Stimulated activated CD8-positive, alpha-beta memory T cell treated with anti-CD3 and anti-CD28 coated beads, Interleukin-7, amount 100 ng/mL, for 1 hour (primary cell): ENCODE measurements at places on chromosomes 2 and 18.

- no peak for DNase-seq
Observed at GRCh38 chr2:223416815-223417610, 185.1 kb downstream of the SCG2 start.

DNA sequence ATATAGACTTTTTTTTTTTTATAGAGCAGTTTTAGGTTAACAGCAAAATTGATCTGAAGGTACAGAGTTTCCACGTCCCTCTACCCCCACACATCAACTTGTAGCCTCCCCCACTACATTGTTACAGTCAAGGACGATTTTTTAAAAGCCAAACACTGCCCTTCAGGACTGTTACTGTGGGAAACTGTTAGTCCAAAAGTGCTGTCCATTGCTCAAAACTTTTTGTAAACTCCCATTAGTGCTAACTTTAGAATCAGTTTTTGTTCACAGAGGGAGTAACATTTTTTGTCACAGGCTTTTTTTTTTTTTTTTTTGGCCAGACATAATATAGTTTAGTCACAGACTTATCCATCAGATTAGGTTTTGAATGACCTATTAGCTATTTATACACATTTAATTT, 24.1 kb downstream of the ELP2 start:
- no peak for DNase-seq

GRCh38 chr2:227222292-227222691, 57.9 kb downstream of the COL4A3 start:
- no peak for DNase-seq

DNA sequence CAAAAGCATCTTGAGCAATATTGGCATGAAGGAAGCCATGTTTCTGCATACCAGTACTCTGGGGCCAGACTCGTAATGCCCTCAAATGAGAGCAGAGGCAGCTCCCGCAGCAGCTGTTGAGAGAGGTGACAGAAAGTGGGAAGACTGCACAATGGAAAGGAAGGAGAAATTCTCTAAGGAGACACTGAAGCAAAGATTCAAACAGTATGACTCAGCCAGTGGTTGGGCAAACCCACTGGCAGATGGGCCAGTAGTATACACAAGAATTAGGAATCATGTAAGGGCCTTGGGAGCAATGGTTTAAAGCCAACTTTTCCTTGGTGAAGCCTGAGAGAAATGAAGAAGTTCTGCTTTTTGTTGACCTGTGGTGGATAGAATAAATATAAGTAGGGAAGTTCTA, 2092.7 kb upstream of the PIK3C3 start:
- DNase-seq: no peak

GRCh38 chr2:234998404-234999211, 46.8 kb downstream of the SH3BP4 start:
- no peak for DNase-seq

GRCh38 chr2:38600921-38601455, 1.7 kb downstream of the HNRNPLL start:
- DNase-seq: no peak

DNA sequence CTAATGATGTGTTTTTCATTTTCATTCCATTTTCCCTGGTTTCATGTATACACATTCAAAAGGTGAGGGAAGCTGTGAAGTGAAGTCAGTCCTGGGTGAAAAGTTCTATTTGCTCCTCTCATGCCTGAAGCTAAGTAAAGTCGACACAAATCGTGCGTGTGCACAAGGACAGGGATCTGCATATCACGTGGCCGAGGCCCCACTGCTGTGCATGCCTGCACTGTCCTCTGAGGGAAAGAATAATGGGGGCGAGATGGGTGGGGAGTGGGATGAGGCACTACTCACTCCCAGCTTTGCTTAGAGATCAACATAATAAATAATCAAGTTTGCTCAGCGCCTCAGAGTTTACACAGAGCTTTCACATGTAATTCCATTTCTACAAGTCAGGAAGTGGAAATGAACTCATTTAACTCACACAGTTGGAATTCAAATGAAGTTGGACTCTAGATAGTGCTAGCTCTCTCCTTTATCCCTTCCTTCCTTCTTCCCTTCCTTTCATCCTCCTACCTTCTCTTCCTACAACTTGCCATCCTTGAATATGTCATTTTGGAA, 5.1 kb upstream of the PTPRM start:
- no peak for DNase-seq

DNA sequence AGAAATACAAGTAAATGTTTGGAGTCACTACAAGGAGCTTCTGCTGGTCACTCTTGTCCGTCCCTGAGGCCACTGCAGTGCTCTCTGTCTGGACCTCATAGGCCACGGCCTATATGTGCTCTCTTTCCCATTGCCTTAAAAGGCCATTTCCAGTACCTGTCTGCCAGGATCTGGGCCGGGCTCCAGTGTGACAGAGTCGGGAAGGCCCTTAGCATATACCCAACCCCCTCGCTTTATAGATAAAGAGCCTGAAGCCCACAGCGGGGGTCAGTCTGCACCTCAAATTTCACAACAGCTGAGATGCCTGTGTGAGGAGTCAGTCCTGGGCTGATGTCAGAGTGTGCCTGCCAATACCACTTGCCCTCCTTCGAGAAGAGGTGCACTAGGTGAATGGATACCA, 39.9 kb downstream of the ADD2 start:
- no peak for DNase-seq

- DNase-seq: no peak
Observed at GRCh38 chr18:21739604-21740537, 721 bp upstream of the MIB1 start.

- DNase-seq: no peak
Observed at GRCh38 chr2:171531836-171532450, 9.7 kb downstream of the CYBRD1 start.

DNA sequence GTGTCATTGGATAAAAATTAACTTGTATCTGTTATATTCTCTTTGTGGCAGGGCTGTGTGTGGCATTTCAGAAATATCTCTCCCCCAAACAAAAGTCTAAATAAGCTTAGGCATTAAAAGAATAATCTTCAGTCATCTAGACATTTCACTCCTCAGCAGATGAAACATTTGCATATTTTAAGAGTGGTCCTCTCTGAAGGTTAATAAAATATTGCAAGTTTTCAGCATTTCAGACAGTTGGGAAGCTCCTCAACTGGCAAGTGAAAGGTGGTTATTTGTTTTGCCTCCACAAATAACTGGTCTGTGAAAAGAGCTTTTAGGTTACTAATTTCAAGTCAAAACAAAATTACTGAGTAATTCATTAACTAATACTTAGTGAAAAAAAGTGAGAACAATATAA, 462.6 kb downstream of the EPHA4 start:
- DNase-seq: no peak
